AG04449 (cell line): ENCODE measurements at places on chromosomes 6 and 20.

DNA sequence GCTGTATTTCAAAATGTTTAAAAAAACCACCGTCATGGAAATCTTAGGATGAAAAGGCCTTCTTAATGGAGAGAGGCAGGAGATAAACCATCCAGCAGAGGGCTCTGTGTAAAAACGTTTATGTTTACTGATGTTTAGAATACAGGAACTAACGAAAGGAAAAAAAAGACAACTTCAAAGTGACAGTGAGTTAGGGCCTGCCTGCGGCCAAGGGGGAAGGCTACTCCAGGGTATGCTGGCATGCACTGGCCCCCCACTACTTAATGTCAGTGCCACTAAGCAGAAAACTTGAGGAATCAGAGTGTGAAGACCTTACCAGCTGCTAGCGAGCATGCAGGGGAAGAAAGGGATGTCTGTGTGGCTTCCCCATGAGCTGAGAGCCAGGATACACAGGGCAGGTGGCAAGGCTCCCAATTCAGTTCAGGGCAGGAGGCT, 47.7 kb downstream of the AKAP7 start:
- DNase-seq: no peak

DNA sequence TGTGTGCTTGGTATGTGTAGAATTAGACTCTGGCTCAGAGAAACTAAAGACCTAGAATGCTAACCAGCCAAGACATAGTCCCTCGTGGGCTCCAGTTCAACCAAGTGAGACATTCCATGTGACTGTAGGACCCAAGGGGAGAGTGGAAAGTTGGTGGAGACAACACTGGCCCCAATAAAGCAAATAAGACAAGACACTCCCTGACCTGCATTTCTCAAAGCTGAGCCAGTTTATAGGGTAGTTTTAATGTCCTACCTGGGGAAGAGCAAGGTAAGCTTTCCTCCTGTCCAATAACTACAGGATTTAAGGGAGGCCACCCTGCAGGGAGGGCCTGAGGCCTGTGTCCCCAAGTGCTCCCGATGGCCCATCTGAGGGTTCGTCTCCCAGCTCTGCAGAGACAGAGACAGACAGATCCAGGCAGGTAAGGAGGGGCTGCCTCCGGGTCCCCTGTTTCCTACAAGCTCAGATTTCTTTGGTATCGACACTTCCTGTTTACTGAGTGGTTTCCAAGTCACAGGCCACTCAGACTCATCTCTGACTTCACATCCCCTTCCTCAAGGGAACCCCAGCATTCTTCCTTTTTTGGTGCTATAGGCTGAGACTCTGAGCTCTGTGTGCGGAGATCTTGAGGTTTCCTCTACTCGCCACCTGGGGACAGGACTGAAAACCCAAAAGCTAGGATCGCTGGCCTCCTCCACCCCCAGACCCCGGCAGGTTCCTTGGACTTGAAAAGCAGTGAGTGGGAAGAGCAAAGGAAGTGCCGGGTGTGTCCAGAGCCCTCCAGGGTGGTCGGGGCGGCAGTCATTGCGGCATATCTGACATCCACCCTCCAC, 92.4 kb downstream of the PRND start:
- no peak for DNase-seq

GRCh38 chr20:25076731-25077609, 5.0 kb downstream of the VSX1 start:
- DNase-seq: no peak

- no peak for DNase-seq
These were observed 74.0 kb downstream of the MDGA1 start for GRCh38 chr6:37623666-37624065.

DNA sequence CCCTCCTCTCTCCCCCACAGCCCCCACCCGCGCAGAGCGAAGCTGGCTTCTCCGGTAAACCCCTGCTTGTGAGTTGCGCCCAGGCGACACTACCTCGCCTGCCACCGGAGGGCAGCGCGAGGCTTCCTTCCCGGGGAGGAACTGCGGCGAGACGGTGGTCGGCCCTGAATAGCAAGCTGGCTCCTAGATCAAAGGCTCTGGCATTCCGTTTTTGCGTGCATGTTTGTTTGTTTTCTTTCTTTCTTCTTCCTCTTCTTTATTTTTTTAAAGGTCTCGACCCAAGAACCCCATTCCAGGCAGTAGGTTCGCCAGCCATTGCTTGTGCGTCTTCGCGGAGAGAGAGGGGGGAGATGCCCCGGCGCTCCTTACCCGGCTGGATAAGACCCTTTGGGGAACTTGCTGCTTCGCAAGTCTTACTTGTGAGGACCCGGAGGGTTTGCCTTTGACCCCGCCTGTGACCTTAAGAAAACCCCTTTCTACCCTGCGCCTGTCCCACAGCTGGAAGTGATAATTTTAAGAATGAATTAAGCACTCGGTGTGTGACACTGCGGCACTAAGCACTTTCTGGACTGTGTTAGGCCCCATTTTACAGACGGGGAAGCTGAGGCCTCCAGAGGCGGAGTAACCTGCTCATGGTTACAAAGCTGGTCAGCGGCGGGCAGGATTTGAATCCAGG, 92.7 kb upstream of the SIRPA start:
- DNase-seq: no peak

DNA sequence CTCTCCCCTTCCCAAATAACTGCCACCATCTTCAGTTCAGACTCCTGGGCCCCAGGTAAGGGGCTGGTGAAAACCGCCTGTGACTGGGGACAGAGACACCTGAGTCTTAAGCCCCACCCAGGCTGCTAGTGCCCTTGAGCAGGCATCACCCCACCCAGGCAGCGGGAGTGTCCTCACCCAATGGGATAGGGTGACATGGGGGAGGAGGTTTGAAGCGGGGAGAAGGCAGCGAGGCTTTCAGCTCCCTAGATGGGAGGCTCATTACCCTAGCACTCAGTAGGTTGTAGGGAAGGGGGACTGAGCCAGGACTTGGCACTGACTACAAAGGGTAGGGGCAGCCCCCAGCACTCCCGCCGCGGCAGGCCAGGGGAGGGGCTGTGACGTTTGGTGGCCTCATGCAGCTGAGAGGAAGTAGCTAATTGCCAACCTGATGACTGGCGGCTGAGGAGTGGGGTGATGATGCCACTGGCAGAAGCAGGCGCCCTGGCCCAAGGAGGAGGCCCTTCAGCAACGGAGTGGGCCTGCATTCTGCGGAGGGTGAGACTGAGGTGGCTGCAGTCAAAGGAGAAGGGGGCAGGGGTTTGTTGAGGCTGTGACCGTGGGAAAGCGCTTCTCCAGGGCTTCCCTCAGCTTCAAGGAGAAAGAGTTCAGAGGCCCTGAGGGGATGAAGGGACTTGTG, 126.9 kb downstream of the MRPL14 start:
- no peak for DNase-seq

DNA sequence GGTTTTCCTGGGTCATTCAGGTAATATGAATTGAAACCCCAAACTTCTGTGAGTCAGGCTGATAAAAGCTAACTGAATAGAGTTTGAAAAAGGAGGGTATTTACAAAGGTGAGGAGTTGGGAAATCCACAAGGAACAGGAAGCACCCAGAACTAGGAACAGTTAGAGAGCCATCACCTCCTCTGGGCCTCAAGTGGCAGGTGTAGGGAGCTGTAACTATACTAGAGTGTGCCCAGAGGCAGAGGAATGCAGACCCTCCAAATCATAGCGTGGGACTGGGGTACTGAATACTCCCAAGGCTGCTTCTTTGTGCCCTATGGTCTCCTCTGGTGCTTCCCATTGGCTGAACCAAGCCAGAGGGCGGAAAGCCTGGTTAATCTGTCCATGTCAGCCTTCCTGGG, 18.3 kb downstream of the TRIM38 start:
- no peak for DNase-seq

GRCh38 chr6:111274593-111275217, 187.4 kb downstream of the SLC16A10 start:
- DNase-seq: no peak

DNA sequence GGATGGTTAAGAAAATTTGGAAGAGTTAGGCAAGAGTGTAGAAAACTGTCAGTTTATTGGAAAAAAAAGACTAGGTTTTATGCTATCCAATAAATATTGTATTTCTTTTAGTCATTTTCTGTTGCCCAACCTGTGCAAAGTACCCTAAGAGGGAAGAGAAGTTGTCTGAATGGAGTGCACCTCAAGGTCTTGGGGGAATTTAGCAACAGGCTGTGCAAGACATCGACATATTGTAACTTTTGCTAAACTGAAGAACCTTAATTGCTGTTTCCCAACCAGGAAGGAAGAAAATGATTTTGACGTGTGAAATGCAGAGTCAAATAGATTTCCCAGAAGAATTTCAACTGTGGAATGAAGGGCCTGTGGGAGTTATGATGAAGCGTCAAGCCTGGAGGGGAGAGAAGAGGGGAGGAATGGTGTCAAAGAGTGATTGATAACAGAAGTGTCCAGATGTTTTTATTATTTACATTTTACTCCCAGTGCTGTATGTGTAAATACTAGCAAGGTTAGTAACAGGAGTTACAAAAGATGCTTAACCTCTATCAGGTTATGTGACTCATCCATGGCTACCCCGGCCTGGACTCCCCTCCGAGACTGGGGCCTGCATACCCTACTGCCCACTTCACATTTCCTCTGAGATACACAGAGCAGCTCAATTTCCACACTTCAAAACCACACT, 246.8 kb downstream of the MYLK4 start:
- DNase-seq: peak; percentile 1

DNA sequence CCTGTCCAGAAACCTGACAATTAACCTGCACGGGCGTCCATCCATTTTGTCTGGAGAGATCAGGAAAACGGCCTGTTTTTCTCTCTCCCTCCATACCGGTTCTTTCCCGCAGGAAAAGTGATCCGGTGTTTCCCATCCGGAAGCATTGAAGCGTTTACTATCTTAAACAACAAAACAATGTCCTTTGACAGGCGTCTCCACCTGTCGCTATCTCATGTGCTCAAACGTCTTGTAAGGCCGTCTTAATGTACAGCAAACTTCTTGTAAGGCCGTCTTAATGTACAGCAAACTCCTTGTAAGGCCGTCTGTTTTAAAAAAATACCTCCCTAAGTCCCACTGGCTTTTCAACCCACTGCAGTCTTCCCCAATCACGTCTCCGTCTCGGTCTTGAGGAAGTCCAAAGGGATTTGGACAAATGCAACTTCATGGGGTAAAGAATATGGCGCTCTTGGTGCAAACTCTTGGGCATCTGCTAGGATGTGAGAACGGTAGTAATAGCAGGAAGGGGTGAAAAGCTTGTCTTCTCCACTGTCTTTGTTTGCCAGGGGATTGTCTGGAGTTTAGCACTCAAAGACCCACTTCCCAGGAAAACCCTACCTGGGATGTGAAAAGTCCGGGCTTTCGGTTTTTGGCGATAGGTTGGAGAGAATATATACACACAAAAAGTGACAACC, 29.9 kb upstream of the TRIM27 start:
- DNase-seq: no peak

GRCh38 chr6:131819572-131820124, 11.8 kb downstream of the ENPP1 start:
- no peak for DNase-seq

DNA sequence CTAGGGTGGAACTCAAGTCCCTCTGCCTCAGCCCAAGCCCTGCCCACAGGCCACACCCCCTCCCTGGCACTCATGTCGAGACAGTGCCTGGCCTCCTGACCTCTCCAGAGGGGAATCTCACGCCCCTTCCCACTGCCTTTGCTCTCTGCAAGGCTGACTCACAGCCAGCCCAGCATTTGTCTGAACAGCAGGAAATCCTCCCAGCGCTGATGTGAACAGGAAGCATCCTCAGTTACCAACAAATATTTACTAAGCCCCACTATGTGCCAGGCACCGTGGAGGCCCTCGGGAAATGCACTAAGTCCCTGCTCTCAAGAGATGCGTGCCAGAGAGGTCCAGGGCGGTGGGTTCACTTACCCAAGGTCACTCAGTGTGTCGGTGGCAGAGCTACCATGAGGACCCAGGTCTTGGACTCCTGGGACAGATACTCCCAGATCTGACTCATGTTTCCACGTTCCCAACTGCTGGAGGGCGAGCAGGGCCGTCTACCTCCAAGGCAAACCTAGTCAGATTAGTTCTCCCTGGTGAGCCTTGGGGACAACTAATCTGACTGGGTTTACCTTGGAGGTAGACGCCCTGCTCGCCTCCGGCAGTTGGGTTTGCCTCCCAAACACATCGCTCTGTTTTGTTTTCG, 7.8 kb downstream of the ADA start:
- peak; percentile 28 for DNase-seq

- DNase-seq: no peak
These were observed 14.6 kb downstream of the RTN4IP1 start for GRCh38 chr6:106614592-106615257.
